Heart left ventricle (tissue), 16 donors: ENCODE measurements at places on chromosomes 2 and 18. TPM values are rescaled to one million over a fixed set of nuclear protein-coding genes. Genes with fewer than 3 reads are reported as not detected.

DNA sequence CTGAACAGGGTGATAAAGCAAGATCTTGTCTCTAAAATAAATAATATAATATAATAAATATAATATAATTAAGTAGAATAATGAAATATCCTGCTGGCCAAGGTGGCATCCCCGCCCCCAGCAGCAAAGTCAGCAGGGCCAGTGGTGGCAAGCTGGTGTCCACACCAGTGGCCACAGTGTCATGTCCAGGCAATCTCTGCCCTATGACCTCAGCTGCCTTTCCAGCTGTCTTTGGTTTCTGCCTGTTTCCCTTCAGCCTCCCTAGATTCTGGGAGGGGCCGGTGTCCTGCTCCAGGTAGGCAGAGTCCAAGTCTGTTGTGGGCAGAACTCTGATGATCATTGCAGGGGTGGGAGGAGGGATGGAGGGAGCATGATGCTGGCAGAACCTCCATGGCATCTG is 16.2 kb upstream of the STEAP3 start:
- no peak for DNase-seq

DNA sequence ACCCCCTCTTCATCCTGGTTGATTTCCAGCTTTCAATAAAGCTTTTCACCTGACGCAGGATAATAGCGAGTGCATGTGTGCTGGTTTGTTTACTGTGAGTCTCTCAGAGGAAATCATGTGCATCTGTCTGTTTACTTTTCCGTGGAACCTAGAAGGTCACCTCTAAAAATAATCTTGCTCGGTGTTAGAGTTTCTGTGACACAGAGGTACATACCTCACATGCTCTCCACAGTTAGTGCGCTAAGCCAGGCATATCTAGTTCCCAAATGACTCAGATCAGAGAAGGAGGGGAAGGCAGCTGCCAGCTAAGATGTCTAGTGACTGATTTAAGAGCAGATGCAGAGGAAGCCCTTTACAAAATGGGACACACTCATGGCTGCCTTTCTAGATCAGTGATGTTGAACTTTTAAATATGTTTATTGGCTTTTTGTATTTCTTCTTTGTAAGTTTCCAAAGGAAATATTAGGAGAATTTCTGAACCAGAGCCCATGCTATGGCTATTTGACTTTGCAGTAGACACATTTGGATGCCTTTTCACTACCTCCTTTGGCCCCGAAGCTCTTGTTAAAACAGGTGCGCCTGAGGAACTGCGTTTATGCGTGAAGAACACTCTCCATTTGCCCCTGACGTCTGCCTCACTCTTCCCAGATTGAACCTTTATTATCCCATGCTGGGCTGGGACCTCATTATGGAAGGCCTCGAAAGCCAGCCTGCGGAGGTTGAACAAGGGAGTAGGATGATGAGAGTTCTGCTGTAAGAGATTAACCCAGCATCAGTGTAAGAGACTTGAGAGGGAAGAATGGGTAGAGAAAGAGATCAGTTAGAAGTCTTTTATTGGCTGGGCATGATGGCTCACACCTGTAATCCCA is 145.6 kb downstream of the FAM161A start:
- DNase-seq = no peak

GRCh38 chr2:50753234-50753633 is 278.7 kb downstream of the NRXN1 start:
- DNase-seq = no peak

Gene NT5C1B
- not detected for total RNA-seq

- no peak for DNase-seq
These were observed 164.4 kb upstream of the SESTD1 start for GRCh38 chr2:179429060-179429471.

Gene CHRNG
- not detected for total RNA-seq

GRCh38 chr18:3380384-3380961 is 69.5 kb upstream of the TGIF1 start:
- no peak for DNase-seq

DNA sequence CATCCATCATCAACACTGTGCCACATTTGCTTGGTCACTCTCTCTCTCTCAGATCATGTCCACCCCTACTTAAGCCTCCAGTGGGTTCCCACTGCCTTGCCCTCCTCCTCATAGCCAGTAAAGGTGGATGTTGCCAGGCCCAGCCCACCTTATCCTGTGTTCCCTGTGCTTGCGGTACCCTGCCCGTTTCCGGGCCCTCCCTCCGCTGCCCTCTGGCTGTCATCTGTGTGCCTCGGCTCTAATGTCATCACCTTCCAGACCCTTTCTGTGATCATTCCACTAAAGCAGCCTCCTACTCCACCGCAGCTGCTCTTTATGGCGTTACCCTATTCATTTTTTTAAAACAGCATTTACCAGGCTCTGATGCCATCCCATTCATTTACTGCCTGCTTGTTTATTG is 305.7 kb upstream of the SKOR2 start:
- no peak for DNase-seq

Gene CWC22
- total RNA-seq = 9.8 TPM

GRCh38 chr2:233076749-233077148 is 16.6 kb downstream of the INPP5D start:
- DNase-seq = no peak

DNA sequence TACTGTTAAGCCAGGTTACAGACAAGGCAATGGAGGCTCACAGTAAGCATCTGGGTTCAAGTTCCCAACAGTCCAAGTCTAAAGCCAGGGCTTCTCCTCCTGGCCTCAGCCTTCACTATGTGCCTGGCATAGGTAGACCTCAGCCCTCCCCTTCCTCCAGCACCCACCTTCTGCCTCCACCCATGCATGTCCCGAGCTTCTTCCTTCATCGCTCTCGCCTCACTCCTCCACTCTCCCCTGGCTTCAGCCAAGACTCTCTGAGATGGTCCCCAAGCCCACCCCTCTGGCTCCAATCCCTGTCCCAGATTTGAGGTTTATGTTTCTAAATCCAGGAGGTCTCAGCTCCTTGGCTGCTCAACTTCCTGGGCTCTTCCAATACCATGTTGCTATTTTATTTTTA is 26.9 kb downstream of the CENPA start:
- no peak for DNase-seq

Gene ACTR1B
- 66.3 TPM for total RNA-seq
